NCI-H524 treated with DMSO at 0.1 percent for 48 hours (cell line): ENCODE measurements at places on chromosomes 16 and 17.

DNA sequence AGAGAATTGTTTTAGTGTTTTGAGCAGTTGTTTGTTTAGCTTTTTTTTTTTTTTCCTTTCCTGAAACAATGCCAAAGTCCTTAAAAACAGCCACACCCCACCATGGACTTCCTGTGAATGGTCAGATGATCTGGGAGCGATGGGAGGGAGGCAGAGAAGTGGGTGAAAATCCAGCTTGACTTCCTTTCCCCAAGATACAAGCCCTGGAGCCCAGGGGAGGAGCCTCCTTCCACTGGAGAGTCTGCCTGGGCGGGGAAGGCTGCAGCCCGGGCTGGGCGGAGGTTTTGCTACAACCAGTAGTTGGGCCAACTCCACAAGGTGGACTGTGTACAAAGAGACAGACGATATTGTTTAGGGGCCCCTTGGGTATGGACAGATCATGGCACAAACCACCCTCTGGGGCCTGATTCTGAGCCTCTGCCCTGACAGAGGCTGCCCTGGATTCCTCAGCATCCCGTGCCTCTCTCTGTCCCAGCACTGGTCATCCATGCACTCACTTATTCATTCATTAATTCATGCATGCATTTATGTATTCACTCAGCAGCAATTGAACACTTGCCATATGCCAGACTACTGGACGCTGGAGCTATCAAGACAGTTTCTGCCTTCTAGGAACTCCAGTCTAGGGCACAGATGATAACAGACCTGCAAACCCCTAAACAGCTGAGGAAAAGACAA, 29.8 kb downstream of the WSB1 start:
- DNase-seq, result no peak

DNA sequence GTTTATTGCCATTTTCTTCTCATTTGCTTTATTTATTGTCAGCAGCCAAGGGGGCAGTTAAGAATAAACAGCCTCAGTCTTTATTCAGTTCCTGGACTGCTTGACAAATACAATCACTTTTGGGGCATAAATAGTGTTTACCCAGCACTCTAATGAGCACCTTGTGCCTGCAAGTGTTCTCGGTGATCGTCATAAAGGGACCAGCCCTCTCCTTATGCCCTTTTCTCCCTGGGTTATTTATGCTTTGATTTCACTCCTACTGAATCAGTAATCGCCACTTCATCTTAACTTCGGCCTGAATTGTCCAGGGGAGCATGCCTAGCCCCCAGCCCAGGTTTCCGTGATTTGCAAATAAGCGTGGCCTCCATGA, 55.7 kb upstream of the CACNG5 start:
- DNase-seq, result no peak

GRCh38 chr16:70664325-70665112, 18.2 kb downstream of the IL34 start:
- DNase-seq, result no peak

DNA sequence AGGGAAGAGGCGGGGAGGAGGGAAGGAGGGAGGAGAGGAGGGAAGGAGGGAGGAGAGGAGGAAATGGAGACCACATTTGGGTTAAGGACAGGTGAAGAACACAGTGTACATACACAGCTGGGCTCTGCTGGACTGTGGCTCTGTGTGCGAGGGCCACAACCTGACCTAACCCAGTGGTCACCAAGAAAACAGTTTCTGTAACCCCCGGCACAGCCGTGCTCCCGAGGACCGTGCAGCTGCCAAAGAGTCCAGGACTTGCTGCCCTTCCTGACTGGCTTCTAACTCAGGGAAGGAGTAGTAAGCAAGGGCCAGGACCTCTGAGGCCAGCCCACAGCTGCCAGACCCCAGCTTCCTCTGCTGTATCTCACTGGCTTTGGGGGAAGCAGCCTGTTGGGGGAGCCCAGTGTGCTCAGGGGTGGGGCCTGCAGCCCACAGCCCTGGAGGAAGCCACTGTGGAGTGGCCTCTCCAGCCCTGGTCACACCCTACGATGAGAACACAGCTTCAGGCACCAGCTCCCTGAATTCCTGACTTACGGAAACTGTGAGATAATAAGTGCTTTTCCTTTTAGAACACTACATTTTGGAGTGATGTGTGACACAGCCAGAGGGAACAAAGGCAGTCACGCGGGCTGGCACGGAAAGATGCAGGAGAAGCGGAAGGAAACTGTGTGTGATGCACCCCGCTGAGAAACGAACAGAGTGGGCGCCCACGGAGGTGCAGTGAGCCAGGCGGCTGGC, 32.3 kb downstream of the SLC7A5 start:
- no peak for DNase-seq

DNA sequence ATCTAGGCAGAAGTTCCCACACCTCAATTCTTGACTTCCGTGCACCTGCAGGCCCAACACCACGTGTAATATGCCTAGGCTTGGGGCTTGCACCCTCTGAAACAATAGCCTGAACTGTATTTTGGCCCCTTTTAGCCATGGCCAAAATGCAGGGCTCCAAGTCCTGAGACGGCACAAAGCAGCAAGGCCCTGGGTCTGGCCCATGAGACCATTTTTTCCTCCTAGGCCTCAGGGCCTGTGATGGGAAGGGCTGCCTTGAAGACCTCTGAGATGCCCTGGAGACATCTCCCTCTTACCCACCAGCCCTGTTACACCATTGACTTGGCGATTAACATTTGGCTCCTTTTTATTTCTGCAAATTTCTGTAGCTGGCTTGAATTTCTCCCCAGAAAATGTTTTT, 238.6 kb downstream of the CDH13 start:
- DNase-seq, result no peak

DNA sequence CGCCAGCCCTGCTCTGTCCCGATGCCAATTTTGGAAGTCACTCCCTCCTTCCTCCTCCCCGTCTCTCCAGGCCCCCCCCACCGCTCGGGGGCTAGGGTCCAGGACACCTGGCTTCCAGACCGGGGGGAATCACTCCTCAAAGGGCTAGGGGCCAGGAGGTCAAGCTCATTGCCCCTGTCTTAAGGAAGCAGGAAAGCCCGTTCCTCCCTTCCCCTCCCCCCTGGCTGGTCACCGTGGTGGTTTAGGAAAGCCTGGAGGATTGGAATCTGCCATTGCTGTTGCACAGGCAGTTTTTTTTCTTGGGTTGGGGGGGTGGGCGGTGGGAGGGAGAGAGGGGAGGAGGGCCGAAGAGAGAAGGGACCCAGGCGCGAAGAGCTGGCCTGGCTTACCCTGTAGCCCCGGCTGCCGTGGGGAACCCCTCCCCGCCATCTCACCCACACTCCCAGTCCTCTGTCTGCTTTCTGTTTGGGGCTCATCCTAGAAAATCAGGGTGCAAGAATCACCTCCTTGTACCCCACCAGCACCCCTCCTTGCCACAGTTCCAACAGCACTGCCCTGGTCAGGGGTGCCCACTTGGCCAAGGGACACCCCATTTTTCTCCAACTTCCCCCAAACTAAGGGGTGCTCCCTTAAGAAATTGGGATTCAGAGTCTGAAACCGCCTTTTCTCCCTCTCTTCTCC, 2.9 kb upstream of the BCL6B start:
- DNase-seq, result no peak

GRCh38 chr17:2232244-2232638, 71.3 kb downstream of the SMG6 start:
- DNase-seq, result no peak

DNA sequence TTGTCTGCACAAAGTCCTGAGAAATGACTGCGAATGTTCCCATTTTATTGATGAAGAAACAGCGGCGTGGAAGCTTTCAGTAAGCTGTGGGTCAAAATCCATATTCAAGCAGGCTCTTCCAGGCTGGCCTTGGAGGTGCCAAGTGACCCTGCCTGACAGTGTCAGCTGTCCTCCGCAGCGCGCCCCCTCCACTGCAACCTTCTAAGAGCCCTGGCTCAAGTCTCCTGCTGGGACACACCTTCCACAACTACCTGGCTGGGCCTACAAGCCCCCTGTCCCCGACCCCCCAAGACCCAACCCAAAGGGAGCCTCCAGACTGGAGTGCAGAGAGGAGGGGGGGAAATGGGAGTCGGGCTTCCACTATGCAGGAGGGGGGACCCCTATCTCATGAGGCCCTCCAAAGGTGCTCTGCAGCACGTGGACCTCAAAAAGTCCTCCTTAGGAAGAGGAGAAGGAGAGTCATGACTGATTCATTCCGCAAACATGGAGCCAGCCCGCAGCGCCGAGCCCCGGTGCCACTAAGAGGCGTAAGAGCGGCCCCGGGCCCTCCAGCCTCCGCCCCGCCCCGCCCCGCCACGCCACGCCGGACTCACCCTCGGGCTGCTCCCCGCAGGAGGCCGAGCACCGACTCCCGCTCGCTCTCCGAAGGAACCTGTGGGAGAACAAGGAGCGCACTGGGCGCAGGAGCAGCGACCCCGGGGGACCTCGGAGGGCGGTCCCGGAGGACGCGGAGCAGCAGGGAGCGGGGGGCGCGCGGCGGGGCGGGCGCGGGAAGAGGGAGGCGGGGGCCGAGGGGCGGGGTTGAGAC, 574 bp downstream of the MPP3 start:
- no peak for DNase-seq

GRCh38 chr17:47287068-47287467, 33.4 kb downstream of the ITGB3 start:
- DNase-seq, result no peak

DNA sequence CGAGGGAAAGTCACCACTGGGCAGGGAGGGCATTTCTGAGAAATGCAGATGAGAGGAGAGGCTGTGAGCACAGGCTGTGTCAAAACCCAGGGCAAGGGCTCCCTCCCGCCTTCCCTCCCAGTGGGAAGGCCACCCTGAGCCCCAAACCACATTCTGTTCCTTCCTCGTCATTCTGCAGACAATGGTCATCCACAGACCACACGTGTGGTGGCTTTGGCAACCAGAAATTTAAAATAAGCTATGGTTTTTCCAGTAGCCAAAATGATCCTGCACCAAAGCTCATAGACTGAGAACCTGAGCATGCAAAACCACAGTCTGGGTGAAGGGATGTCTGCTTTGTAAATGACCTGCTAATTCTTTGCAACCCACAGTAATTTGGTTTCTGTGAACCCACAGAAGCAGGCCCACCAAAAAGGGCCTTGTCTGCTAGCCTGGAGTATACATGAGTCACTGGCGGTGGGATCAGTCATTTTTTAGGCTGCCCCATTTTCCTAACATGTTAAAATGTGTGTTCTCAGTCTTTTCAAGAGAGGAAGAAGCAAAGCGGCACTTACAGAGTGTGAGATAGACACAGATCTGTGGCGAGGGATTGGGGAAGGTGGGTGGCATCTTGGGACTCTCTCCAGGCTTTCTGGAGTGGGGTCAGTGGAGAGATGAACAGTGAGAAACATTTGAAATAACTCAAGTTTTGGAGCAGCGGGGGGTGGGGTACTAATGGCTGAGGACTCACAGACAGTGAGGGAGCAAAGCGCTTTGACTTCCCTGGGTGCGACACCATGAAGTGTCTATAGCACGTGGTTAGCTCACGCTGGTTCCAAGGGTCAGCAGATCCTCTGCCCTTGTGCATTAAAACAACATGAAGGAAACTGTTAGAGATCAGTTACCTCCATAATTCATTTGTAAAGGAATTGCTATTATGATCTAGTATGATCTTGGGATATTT, 20.5 kb downstream of the GRB7 start:
- no peak for DNase-seq

- DNase-seq, result no peak
Observed at GRCh38 chr17:80832266-80832676, 159.4 kb upstream of the CHMP6 start.

GRCh38 chr17:74179576-74179975, 23.9 kb upstream of the RPL38 start:
- DNase-seq, result no peak
